ENCODE measurements at places on chromosomes 5 and 9. TPM values are rescaled to one million over a fixed set of nuclear protein-coding genes. Genes with fewer than 3 reads are reported as not detected.

Gene HEMGN
- 3.9 TPM for total RNA-seq

Gene NFIB
- 159 TPM for total RNA-seq

Gene RBM22
- total RNA-seq, result 27.6 TPM

Gene SLC6A19
- not detected for total RNA-seq

Gene KIF20A
- 4.1 TPM for total RNA-seq

Gene KCNN2
- total RNA-seq, result 34.6 TPM

Gene ENTPD2
- total RNA-seq, result 0.16 TPM

Gene GTF3C5
- total RNA-seq, result 29.2 TPM

Gene RAB3C
- 38.1 TPM for total RNA-seq

Gene ZNF608
- total RNA-seq, result 95.6 TPM

DNA sequence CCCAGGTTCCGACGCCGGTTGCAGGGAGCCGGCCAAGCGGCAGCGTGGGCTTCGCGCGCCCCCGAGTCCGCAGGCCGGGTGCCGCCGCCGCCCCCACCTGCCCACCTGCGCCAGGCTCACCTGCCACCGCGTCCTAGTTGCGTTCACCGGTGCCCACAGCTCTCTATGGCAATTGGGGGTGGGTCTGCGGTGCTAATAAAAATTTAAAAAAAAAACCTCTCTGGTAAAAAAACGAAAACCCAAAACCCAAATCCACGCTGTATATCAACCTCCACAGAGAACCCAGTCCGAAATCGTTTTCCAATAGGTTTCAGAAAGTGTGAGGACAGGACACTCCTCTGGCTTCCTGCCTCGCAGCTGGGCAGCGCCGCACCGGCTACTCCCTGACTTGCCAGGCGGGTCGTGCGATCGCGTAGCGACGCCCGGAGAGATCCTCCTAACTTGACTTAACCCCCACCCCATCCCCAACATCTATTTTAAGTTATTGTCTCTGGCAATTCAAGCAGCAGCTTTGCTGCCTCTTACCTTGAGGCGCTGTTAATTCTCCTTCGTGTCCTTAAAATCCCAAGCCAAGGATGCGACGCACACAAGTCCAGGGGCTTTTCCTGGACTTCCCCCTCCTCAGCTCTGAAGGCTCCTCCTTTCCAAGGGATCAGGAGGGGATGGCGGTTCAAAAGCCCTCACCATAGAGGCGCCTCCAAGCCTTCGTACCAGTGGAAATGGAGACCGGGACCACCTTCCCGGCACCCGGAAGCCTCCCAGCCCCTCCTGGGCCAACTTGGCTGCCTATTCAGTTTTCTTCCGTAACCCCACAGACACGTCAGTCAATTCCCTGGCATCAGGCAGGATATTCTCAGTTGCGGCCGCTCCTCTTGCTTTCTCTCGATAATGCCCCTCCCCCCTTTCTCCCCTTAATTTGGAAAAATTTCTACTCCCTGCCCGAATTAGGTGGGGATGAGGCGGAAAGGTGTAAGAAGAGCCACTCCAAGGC is 1639.4 kb upstream of the C9orf72 start:
- DNase-seq, result no peak

DNA sequence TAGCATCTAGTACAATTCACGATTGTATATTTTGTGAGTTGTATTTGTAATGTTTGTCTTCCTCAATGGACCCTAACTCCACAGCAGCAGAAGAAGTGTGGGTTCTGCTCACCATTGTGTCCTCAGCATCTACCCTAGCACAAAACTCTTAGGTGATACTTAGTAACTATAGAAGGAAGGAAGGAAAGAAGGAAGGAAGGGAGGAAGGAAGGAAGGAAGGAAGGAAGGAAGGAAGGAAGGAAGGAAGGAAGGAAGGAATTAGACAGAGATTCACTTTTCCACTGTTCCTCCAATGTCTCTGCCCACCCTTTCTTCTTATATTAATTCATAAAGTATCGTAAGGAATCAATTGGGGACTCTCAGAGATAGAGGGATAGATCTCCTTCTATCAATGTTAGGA is 288.2 kb downstream of the NFIB start:
- DNase-seq, result no peak

- no peak for DNase-seq
Observed at GRCh38 chr5:158953929-158954534, 145.7 kb downstream of the EBF1 start.

GRCh38 chr9:15182101-15182551 is 124.9 kb downstream of the TTC39B start:
- DNase-seq, result no peak

GRCh38 chr5:87147441-87147840 is 120.2 kb upstream of the RASA1 start:
- DNase-seq, result no peak

DNA sequence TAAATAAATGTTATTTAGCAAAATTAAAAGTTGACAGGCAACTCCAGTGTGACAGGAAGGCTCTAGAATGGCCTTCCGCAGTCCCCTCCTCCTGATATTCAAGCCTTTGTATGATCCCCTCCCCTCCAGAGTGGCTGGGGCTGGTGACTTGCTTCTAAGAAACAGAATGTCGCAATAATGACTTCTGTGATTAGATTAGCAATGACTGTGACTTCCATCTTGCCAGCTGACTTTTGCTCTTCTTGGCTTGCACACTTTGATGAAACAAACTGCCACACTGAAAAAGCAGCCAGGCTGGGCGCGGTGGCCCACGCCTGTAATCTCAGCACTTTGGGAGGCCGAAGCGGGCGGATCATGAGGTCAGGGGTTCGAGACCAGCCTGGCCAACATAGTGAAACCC is 106.5 kb upstream of the LARP1 start:
- no peak for DNase-seq

DNA sequence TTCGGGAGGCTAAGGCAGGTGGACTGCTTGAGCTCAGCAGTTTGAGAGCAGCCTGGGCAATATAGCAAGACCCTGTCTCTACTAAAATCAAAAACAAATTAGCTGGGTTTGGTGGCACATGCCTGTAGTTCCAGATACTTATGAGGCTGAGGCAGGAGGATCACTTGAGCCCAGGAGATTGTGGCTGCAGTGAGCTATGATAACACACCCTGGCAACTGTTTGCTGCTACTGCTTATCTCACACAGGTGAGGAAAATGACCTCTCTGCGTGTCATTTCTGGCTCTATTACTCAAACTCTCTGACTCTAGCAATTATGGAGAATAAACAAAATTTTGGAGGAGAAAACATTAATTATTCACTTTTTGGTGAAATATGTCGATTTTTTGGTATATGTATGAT is 45.3 kb upstream of the TMC1 start:
- no peak for DNase-seq

DNA sequence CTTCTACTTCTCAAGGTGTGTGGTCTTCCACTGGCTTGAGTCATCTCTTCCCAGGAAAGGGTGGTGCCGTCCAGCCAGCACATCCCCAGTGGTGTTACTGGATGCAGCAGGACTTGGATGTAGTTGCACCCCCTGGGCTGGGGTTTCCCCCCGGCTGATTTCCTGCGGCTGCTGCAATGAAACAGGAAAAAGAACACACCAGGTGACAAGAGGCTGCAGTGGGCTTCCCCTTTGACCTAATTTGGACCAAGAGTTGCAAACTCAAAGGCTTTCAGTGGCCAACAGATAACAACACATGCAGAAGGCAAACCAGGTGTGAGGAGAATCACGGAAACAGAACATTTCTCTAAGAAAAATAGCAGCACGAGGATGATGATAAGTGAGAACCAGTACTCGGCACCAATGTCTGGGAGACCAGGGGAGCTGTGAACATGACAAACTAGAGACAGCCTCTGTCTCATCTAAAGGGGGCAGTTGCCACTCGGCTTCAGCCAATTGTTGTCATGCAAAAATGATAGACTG is 83.7 kb downstream of the PDE6A start:
- no peak for DNase-seq

GRCh38 chr5:147565524-147565923 is 55.7 kb upstream of the DPYSL3 start:
- no peak for DNase-seq

- no peak for DNase-seq
Observed at GRCh38 chr9:21688108-21689102, 114.0 kb upstream of the MTAP start.

DNA sequence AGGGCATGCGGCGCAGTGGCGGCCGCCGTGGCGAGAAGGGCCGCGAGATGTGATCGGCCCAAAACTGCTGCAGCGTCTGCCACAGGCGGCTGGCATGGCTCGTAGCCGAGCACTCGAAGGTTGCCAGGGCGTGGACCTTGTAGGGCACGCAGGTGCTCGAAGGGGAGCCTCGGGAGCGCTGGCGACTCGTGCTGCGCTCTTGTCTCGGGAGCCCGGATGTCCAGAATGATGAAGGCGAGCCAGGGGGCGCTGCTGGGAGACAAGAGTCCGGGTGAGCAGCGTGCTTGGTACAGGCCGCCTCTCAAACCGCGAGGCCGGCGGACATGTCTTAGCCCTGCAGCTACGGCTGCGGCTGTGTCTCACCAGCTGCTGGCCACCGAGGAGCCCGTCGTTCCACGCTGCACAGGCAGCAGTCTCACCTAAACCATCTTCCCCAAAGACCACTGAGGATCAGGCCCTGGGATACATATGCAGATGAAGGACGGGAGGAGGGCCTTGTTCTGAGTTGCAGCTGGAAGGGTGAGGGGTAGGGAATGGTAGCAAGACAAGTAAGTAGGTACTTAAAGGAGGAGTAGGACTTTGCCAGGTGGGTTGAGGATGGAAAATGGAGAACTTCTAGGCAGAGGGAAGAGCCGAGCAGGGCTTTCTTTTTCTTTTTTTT is 1.7 kb downstream of the CBY3 start:
- no peak for DNase-seq

DNA sequence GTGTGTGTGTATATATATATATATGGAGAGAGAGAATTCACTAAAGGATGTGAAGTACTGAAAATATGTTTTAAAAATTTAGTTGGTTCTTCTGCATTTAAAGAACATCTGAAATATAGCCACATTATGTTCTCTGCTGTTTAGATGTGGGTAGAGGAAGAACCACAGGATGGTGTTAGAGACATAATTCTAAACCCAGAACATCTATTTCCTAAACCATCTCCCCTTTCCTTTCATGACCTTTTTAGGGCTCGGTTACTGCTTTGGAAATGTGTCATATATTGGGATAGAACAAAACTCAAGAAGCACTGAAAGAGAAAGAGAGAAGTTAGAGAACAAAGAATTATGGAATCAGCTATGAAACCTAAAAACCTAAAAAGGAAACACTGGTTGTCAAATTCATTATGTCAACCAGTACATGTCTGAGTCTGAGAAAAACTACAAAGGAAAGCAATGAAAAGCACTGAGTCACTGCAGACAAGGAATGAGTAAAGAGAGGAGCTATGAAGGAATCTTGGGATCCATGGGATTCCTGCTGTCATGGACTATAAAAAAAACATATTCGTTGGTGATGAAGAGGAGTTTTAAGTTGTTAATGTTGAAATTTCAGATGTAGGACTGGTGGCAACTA is 28.4 kb downstream of the SLC12A2 start:
- no peak for DNase-seq

DNA sequence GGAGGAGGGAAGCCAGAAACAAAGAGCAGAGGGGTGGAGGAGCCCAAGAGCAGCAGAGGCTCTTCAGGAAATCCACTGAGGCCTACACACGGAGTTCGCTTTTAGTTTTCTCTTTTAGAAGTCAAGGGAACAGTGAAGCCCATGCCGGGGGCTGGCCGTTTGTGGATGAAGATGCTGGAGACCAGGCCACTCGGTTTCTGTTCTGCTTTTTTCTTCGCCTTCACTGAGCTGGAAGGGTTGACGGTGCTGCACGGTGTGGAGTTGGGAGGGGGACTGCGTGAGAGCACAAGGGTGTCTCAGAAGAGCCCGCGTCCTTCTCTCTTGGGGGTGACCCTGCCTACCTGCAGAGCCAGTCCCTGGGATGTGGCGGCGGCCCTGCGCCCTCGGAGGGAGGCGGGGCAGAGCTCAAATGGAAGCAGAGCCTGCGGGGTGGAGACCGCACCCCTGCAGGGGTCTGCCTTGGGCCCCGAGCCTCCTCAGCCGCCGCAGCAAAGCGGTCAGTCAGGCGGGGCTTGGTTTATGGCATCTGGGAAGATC is 68.5 kb upstream of the CACNA1B start:
- no peak for DNase-seq

- DNase-seq, result no peak
Observed at GRCh38 chr5:128815201-128815600, 150.1 kb upstream of the SLC27A6 start.

All from occipital lobe (tissue), 3 donors.